Activated CD4-positive, alpha-beta T cell treated with anti-CD3 and anti-CD28 coated beads for 1 hour (primary cell): ENCODE measurements at places on chromosomes 16 and 17.

DNA sequence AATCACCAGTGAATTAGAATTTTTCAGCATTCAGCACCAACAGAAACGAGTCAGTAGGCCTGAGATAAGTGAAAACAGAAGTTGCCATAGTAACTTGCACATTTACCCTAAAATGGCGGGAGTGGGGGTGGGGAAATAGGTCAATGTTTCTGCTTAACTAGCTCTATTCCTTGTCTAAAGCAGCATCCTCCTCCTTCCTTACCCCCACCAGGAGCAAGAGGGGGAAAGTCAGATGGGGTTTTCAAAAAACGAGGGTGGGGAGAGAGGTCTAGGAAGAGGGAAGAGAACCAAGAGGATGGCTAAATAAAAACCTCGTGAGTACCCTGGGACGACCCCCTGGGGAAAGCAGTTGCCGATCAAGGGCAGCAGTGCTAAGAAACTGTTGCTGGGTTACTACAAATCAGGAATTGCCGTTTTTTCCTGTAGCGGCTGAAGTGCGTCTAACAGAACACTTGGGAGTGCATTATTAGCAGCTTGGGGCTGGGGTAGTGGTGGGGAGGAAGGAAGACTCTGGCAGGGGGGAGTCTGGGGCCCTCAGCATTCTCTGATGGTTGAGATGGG lies 34.4 kb upstream of the MNT start:
- no peak for DNase-seq

- no peak for DNase-seq
Measured at GRCh38 chr17:30248786-30249185, 13.3 kb upstream of the SLC6A4 start.

- no peak for DNase-seq
Measured at GRCh38 chr17:22277595-22277994, 585.3 kb downstream of the KCNJ18 start.

DNA sequence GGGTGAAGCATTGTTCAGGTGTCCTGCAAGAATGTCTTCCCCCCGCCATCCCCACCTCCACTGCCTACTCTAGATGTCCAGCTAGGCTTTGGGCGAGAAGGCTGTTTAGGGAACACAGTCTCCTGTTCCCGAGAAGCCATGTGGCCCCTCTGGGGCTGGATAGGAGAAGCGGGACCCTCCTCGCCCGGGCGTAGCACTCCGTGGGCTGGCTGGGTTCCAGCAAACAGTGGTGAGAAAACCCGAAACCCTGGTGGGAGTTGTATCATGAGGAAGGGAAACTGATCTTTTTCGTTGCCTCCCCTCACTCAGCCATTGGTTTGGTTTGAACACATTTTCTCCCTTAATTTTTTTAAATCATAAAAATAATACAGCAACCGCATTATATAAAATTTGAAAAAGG lies 56.6 kb downstream of the IRF8 start:
- no peak for DNase-seq

DNA sequence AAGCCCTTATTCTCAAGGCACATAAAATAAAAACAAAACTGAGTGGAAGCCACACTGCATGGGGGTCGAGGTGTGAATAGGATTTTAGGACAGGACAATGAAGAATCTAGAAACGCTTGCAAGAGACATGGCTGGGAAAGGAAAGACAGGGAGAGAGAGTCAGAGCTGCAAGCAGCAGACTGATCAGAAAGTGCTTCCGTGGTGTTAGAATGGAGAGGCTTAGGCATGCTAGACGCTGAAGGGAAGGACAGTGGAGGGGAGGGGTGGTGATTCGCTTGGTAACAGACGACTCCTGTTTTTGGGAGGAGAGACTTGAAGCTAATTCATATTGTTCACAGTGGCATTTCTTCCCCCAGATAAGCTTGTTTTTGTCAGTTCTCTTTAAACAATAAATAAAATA lies 173.5 kb downstream of the AIPL1 start:
- DNase-seq, result no peak

- DNase-seq, result no peak
Measured at GRCh38 chr16:48128769-48129168, 27.0 kb downstream of the ABCC12 start.
